PC-3 (cell line): ENCODE measurements at places on chromosomes 12 and 14.
A peak's percentile ranks its signal among the peaks of the same experiment; 100 is the strongest.

- DNase-seq: no peak
These were observed 69.4 kb downstream of the FGD6 start for GRCh38 chr12:95147866-95148265.

DNA sequence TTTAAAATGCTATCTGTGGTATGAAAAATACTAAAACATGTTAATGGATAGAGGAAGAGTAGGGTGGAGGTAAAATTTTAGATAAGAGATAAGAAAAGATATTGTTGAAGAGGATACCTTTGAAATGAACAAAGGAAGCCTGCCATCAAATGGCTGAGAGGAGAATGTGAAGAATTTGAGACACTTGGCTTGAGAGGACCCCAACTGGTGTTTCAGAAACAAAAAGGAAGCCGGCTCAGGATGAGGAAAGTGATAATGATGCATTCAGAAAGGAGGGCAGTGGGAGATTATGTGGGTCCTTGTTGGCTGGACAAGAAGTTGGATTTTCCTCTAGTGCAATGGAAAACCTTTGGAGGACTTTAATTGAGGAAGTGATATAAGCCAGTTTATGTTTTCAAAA, 264.4 kb downstream of the DUSP6 start:
- no peak for DNase-seq

DNA sequence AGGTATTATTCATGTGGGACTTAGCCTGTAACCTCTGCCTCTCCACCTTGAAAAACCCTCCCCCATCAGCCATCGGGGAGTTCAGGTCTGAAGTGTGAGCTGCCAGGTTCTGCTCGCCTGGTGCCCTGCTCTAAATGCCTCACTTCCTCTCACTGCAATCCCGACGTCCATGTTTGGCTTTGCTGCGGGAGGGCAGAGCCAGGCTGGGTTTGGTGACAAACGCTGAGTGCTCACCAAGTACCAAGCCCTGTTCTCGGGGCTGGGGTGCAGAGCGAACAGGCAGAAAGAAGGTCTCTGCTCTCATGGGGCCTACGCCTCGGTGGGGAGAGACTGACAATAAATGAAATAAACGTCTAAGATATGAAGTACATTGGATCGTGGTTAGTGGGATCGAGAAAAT, 2.1 kb upstream of the ADGRD1 start:
- no peak for DNase-seq

DNA sequence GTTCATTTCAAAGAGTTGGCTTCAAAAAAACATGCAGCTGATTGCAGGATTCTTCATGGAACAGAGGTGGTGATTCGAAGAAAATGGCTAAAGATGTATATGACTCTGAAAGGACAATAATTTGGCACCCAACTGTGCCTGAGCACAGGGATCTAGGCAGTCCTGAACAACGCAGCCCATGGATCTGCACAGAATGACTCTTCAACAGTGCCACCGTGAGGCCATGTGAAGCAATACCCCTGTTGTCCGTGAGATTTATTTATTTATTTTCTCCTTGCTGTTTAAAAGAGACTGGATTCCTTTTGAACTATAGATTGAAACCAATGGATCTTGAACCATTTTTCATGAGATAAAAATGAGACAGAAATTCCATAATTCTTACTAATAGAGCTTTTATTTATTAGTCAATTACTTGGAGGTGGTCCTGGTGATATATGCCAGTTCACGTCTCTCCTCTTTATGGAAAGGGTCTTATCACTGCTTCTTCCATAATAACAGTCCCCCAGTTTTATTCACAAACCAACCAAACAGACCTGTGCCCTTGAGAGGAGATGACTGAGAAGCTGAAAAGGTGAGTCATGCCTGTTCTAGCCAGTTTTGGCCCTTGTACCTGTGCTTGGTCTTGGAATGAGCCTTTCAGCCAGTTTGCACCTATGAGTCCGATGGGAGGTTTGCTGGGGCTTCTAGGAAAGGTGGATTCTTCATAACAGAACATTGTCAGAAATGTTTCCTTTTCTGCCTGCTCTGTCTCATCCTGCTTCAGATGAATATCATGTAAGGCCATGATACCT, 1598.3 kb downstream of the AACS start:
- peak; percentile 35 for DNase-seq

GRCh38 chr14:85634205-85634604, 104.3 kb downstream of the FLRT2 start:
- no peak for DNase-seq

DNA sequence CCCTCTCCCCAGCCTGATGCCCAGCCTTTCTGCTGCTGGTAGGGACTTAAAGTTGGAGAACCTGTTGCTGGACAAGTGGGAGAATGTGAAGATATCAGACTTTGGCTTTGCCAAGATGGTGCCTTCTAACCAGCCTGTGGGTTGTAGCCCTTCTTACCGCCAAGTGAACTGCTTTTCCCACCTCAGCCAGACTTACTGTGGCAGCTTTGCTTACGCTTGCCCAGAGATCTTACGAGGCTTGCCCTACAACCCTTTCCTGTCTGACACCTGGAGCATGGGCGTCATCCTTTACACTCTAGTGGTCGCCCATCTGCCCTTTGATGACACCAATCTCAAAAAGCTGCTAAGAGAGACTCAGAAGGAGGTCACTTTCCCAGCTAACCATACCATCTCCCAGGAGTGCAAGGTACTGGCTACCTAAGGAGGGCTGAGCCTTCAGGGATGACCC, 1.6 kb downstream of the TSSK4 start:
- DNase-seq: no peak
